ENCODE measurements at places on chromosomes 12 and 14. TPM values are rescaled to one million over a fixed set of nuclear protein-coding genes. Genes with fewer than 3 reads are reported as not detected.

DNA sequence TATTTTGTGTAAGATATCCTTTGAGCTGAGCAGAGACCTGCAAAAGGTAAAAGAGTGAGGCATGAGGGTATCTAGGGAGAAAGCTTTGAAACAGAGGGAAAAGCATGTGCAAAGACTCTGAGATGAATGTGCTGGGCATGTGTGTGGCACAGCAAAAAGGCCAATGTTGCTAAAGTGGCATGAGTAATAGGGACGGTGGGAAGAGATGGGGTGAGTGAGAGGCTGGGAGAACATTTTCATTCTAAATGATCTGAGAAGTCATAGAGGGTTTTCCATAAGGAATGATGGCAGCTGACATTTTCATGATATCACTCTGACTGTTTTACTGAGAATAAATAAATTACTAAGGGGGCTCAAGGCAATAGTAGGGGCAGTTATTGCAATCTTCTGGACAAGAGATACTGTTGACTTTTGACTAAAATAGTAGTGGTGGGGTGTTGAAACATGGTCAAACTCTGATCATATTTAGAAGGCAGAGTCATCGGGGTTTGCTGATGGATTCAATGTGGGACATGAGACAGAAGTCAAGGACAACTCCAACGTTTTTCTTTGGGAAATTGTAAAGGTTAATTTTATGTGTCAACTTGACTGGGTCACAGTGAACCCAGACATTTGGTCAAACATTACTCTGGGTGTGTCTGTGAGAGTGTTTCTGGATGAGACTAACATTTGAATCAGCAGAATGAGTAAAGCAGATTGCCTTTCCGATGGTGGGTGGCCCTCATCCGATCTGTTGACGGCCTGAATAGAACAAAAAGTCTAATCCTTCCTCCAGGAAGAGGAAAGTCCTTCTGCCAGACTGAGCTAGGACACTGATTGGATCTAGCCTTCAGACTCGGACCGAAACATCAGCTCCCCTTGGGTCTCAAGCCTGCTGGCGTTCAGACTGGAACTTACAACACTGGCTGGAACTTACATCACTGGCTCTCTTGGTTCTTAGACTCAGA, 193.9 kb upstream of the PLXNC1 start:
- no peak for DNase-seq

GRCh38 chr12:108571609-108572165, 9.3 kb downstream of the ISCU start:
- peak; percentile 43 for DNase-seq

DNA sequence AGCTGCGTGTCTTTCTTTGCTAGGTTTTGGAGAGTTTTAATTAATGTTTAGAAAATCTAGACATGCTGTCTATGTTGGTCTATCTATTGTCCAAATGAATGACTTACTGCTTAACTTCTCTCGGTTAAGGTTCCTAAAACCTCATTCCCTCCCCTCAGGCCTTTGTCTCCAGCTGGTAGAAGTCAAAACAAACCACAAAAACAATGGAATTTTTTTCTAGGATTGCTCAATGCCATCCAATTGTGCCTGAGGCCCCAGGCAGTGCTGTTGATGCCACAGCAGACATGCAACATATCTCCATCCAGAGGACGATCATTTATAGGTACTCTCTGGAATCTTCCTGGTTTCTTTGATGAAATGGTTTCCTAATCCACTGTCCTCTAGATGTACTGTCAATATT, 448.2 kb upstream of the TBX3 start:
- no peak for DNase-seq

- no peak for DNase-seq
These were observed 7.8 kb upstream of the ART4 start for GRCh38 chr12:14850929-14851663.

GRCh38 chr12:90124289-90124688, 415.7 kb upstream of the ATP2B1 start:
- DNase-seq: no peak

GRCh38 chr12:4450551-4451112, 5.0 kb upstream of the FGF6 start:
- DNase-seq: no peak

DNA sequence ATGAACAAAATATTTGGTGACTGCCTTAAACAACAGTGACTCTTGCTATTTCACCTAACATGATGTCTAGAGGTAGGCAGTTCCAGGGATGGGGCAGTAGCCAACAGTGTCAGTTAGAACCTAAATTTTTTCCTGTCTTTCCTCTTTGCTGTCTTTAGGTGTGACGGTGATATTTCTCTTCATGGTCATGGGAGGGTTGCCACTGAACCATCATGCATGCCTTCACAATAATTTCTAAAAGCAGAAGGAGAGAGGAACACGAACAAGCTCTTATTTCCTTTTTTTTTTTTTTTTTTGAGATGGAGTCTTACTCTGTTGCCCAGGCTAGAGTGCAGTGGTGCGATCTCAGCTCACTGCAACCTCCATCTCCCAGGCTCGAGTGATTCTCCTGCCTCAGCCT, 2.4 kb downstream of the CCDC63 start:
- no peak for DNase-seq

- no peak for DNase-seq
These were observed 137.8 kb downstream of the EPS8 start for GRCh38 chr12:15651371-15651770.

GRCh38 chr14:44700694-44701093, 193.6 kb upstream of the FSCB start:
- DNase-seq: no peak

- no peak for DNase-seq
These were observed 24.2 kb upstream of the NEDD1 start for GRCh38 chr12:96882862-96883261.

DNA sequence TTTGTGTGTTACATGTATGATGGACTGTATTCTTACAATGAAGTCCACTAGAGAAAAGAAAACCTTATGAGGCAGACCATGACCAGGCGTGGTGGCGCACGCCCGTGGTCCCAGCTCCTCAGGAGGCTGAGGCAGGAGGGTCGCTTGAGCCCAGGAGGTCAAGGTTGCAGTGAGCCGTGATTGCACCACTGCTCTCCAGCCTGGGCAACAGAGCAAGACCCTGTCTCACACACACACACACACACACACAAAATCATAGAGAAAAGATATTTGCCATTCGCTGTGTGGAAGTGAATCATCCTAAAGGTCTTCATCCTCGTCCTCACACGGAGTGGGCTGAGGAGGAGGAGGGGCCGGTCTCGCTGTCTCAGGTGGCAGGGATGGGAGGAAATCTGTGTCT, 32.3 kb downstream of the LRCOL1 start:
- DNase-seq: no peak

GRCh38 chr14:37707716-37708115, 112.3 kb downstream of the TTC6 start:
- no peak for DNase-seq

DNA sequence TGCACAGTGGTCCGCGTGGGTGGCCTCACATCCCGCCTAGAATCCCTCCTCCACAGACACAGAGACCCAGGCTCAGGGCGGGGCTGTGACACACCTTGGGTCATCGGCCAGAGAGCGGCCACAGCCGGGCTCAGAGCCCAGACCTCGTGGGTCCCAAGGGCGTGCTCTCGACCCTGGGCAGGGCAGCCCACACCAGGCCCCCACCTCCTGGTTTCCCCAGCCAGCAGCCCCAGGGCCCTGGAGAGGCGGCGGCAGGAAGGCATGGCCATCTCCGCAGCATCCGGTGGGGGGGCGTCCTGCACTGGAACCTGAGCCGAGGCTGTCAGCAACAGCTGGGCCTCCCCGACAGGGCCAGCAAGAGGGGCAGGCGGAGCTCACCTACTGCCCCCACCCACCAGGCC, 15.2 kb downstream of the JAG2 start:
- DNase-seq: peak; percentile 85

GRCh38 chr12:108788911-108789310, 57.6 kb upstream of the CORO1C start:
- DNase-seq: no peak

DNA sequence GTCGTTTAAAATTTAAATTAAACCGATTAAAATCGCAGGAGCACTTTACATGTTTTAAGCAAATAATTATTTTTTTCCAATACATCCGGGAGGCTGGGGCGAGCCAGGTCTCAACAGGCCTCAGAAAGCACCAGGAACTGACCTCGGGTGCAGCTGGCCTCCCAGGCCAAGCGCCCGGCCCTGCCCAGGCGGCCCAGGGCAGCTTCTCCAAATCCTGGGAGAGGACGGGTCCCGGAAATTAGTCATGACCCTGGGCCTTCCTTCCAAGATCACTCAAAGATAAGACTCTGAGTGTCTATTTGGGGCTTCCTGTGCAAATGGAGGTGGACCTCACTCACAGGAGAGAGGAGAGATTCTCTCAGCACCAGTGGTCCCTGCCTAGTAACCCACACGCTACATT, 177.1 kb downstream of the BCL11B start:
- no peak for DNase-seq

GRCh38 chr12:3661028-3661427, 91.9 kb downstream of the CRACR2A start:
- DNase-seq: no peak

DNA sequence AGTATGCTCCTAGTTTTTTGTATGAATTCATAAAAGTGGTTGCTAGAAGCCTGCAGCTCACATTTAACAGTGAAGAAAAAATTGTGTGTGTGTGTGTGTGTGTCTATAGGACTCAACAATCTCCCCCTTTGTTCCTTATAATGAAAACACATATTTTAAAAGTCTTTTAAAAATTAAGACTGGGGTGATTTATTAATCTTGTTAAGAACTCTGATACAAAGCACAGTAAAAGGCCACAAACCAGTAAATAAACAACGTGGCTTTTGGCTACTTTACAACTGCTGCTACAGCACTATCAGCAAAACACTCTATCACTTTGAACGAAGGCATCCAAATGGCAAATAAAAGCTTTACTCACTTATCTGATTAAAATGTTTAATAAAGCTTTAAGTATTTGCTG, 594 bp upstream of the VCPKMT start:
- DNase-seq: no peak

DNA sequence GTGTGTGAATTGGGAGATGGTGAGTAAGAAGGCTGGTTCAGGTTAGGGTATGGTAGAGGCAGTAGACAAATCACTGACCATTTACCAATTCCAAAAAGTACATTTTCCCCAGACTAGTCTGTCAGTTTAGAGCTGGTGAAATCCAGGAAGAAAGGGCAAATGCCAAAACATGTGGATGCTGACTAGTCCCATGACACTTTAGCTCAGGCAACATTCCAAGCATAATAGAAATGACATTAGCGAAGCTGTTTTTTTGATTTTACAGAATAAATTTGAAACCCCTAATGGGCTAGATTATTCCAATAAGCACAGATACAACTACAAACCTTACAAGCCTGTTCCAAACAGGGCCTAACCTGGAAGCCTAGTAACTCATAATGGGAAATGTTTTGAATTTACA, 884.2 kb downstream of the FLRT2 start:
- DNase-seq: no peak

GRCh38 chr12:108438667-108439066, 76.4 kb upstream of the FICD start:
- DNase-seq: no peak

DNA sequence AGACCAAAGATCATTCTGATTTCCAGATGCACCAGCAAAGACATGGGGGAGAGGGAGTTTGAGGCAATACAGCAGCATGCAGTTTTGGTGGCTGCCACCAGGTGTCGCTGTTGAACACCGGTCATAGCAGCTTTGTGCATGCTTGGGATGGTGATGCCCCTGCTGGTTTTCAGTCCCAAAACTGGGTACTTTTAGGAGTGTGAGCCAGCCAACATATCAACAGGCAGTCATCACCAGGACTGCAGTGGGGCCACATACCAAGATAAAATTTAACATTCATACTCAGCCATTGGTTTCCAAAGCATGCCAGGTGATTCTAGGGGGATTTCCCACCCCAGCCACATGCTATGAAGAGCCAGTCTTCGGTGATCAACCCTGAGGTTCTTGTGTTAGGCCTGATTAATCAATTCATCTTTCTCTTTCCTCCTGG, 64.2 kb downstream of the PHETA1 start:
- DNase-seq: no peak

- no peak for DNase-seq
These were observed 118.3 kb downstream of the ETV6 start for GRCh38 chr12:11767798-11768197.

DNA sequence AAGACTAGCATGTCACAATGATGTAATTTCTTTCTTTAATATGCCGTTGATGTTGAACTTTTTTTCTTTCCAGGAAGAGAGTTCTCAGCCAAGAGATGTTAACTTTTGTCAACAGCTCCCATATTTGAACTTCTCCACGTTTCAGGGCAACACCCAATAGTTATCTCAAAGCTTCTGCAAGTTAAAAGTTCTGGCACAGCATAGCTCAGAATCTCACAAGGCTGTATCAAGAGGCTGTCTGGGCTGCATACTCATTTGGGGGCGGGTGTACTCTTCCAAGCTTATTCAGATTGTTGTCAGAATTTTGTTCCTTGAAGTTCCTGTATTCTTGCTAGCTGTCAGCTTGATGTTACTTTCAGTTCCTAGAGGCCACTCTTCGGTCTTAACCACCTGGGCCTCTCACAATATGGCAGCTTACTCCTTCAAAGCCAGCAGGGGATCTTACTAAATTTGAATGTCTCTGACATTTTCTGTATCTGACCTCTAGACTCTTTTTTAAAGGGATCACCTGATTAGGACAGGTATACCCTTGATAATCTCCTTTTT, 38.9 kb downstream of the KCNC2 start:
- no peak for DNase-seq

- no peak for DNase-seq
These were observed 72.4 kb downstream of the IQSEC3 start for GRCh38 chr12:138898-139534.

DNA sequence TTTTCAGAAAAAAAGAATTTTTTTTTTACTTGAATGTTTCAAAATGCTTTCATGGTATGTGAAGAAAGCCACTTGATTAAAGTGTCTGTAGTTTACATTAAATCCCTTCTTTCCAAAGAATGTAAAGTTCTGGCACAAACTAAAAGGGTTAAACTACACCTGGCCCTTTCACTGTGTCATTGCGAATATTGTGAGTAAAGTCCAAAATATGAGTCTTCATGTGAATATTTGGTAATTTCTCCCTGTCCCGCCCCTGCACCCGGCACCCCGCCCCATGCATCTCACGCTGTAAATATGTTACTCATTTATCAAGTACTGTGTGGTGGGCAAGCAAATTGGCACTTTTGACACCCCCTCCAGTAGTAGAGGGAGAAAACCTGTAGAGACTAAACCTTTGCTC, 274.7 kb downstream of the TTC6 start:
- DNase-seq: no peak

DNA sequence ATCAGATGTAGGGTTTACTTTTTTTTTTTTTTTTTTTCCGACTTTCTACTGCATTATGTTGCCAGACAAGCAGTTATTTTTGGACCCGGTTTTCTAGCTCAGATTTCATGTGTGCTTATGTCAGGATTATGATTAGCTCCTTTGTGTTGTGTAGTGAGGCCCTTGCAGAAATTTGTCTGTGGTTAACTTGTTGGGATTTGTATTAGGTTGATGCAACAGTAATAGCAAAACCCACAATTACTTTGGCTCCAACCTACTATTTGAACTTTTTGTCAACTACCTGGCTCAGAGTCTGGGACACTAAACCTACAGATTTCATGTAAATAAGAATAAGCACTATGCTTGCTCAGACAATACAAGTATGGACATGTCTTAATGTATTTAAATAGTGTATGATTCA, 44.1 kb upstream of the KCNJ8 start:
- DNase-seq: no peak

Gene BEGAIN
- total RNA-seq: 1.2 TPM

Gene GLS2
- total RNA-seq: 0.38 TPM

Gene BEST3
- total RNA-seq: 0.73 TPM

Gene NID2
- total RNA-seq: 37.3 TPM

Gene STAC3
- total RNA-seq: 0.94 TPM

Gene STXBP6
- total RNA-seq: 13.9 TPM

Gene KDM5A
- 35.3 TPM for total RNA-seq

Gene NEUROD4
- not detected for total RNA-seq
